ENCODE measurements at places on chromosomes 2 and 18.

- no peak for DNase-seq
Observed at GRCh38 chr2:213227458-213227857, 56.8 kb upstream of the SPAG16 start.

- DNase-seq, result no peak
Observed at GRCh38 chr2:190696792-190697398, 48.0 kb downstream of the NAB1 start.

DNA sequence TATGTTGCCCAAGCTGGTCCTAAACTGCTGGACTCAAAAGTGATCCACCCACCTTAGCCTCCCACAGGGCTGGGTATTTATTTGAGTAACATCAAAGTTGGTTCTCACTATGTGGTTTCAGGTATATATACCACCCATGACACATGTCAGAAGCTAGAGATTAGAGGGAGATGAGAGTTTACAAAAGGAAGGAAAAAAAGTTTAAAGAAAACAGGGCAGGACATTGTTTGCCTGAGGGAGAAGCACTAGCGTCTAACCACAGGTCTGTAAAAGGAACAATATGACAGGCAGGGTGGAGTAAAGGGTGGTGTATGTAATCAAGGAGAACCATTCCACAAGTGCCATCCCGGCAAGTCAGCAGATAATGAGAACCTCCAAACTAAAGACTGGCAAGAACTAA lies 8.5 kb downstream of the CEP76 start:
- no peak for DNase-seq

DNA sequence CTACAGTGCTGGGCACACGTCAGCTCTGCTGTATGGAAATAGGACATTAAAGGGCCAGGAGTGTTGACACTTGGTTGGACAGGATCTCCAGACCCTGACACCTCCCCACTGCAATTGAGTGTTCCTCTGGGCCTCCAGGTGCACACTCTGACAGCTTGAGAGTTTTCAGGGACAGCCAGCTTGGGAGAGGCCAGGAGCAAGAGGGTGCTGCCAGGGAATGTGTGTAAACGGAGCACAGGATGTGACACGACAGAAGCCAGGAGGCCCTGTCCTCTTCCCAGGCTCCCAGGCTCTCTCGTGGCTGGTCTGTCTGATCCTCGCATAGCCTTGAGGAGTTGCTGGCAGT lies 318.1 kb upstream of the HS6ST1 start:
- DNase-seq, result no peak

- DNase-seq, result no peak
Observed at GRCh38 chr2:157414050-157414449, 29.8 kb downstream of the CYTIP start.

- no peak for DNase-seq
Observed at GRCh38 chr2:375956-376307, 88.0 kb upstream of the ALKAL2 start.

- DNase-seq, result no peak
Observed at GRCh38 chr2:50535256-50535655, 496.7 kb downstream of the NRXN1 start.

GRCh38 chr18:51711298-51711889 lies 513.9 kb upstream of the MEX3C start:
- no peak for DNase-seq

- DNase-seq, result no peak
Observed at GRCh38 chr2:26054598-26055348, 20.9 kb downstream of the RAB10 start.

GRCh38 chr2:186853951-186854350 lies 5.0 kb upstream of the ZSWIM2 start:
- DNase-seq, result no peak

GRCh38 chr18:23710068-23710527 lies 20.8 kb downstream of the LAMA3 start:
- no peak for DNase-seq

GRCh38 chr2:144630459-144631215 lies 110.7 kb upstream of the ZEB2 start:
- no peak for DNase-seq

- DNase-seq, result no peak
Observed at GRCh38 chr2:86468162-86469033, 27.2 kb downstream of the KDM3A start.

GRCh38 chr2:174775571-174775980 lies 11.3 kb upstream of the CHRNA1 start:
- no peak for DNase-seq

- DNase-seq, result no peak
Observed at GRCh38 chr2:102114290-102114721, 28.2 kb upstream of the IL1R1 start.

DNA sequence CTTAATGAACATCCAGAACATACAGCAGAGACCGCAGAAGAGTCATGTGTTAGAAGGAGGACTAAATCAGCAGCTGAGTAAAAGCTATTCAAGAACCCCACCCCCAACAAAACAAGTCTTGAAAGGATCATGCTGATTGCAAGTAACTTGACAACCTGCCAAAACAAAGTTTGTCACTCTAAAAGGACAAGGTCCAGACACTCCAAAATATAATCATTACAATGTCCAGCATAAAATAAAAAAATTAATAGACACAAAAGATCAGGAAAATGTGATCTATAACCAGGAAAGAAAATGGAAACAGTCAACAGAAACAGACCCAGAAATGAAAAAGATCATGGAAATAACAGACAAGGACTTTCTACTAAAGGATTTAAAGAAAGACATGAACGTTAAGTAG lies 28.5 kb downstream of the CCDC88A start:
- no peak for DNase-seq

- DNase-seq, result no peak
Observed at GRCh38 chr18:55462652-55463051, 125.3 kb downstream of the TCF4 start.

- DNase-seq, result no peak
Observed at GRCh38 chr18:65227970-65228369, 522.8 kb upstream of the CDH7 start.

DNA sequence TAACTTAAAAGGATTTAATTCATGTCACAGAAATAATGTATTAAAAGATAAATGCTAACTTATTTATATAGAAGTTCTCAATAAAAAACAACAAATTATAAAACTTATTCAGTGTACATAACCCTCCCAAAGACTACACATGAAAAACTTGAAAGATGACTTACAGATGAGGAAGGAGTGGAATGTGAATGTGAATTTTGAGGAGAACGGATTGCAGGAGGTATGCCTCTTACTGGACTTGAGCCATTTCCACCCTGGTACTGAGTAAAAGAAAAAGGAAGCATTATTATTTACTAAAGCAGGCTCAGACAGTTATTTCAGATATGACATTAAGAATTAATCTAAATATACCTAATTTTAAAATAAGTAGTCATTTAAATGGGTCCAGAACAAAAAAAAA lies 104.4 kb downstream of the TLK1 start:
- DNase-seq, result no peak

DNA sequence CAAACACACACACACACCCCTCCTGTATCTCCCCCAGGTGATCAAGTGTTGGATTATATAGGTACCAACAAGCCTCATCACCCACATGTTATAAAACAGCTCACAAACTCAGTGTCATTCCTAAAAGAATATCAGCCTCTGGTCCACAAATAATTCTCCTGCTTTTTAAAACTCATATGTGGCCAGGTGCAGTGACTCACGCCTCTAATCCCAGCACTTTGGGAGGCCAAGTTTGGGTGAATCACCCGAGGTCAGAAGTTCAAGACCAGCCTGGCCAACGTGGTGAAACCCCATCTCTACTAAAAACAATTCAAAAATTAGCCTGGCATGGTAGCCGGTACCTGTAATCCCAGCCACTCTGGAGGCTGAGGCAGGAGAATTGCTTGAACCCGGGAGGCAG lies 87.8 kb downstream of the LRATD1 start:
- DNase-seq, result no peak

DNA sequence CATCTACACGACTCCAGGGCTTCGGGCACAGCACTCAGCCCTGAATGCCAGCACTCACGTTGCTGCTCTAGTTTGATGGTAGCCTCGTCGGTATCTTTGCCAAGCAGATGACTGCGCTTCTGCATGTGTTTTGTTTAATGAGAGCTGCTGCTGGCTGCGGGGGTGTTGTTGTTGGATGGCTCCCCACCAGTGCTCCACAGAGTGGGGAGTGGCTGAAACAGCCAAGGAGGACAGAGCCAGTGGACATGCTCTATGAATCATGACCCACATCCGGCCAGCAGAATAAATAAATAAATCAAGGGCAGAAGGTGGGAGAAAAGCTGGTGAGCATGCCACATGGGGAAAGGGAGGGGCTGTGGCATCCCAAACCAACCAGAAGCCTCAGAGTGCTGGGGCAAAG lies 131.2 kb upstream of the SOX11 start:
- no peak for DNase-seq

- DNase-seq, result no peak
Observed at GRCh38 chr2:11996618-11997017, 250.2 kb downstream of the LPIN1 start.

GRCh38 chr2:54704688-54705605 lies 18.5 kb upstream of the EML6 start:
- peak; percentile 66 for DNase-seq

GRCh38 chr2:164920430-164920829 lies 34.9 kb downstream of the SLC38A11 start:
- no peak for DNase-seq

DNA sequence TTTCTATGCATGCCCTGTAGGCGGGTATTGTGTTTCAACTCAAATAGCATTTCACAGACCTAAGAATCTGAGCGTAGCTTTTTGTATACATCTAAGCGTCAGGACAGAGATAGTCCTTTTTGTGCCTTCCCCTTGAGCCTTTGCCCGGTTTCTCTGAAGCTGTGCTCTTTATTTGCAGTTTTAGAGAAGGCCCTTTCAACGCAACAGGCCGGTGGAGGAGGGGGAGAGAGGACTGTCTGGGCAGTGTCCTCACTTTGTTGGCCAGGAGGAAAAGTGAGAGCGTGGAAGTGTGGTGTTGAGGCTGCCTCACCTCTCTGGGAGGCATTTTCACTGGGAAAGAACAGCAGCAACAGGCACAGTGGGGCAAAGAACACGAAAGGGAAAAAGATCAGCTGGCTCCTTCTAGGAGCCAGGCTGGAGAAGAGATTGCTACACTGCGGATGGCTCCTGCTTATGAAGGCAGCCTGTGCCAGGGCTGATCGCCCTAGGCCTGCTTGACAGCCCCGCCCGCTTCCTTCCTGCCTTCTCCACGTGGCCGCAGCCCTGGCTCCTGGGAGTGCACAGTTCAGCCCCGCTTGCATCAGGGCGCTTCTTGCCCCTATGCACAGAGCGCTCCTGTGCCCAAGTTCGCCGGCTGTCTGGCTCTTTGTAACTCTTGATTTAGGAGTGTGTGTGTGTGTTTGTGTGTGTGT lies 195.6 kb upstream of the POU3F3 start:
- DNase-seq, result no peak

DNA sequence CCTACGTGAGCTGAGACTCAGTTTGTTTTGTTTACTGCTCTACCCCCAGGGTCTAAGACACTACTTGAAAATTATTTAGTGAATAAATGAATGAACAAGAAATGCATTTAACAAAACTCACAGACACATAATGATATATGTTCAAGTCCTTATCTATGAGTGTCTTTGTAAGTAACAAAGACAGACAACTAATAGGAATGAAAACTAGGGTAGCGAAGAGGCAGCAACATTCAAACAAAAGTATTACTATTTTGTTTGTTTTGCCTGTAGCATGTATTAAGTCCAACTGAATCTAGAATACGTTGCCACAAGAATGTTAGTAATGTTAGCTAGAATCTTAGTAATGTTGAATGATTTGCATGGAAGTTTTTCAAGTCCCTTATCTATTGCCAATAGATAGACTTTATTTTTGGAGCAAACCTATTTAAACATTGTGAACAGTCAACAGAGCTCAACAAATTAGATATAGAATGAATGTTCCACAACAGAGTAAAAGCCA lies 144.8 kb upstream of the VWC2L start:
- no peak for DNase-seq

DNA sequence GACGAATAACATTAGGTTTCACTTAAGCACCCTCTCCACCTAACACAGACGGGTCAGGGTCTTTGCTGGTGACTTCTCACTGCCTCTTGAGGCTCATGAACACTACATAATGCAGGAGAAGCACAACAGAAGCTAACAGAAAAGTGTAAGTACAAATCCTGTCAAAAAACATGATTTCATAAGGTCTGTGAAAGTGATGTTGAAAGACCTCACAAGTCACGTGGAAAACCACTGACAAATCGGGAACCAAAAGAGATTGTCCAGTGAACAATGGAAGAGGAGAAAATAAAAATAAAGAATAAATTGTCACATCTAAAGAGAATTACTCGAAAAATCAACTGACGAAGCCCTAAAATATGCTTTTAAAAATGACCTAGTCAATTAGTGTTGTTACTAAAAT lies 14.0 kb downstream of the PSD4 start:
- no peak for DNase-seq

DNA sequence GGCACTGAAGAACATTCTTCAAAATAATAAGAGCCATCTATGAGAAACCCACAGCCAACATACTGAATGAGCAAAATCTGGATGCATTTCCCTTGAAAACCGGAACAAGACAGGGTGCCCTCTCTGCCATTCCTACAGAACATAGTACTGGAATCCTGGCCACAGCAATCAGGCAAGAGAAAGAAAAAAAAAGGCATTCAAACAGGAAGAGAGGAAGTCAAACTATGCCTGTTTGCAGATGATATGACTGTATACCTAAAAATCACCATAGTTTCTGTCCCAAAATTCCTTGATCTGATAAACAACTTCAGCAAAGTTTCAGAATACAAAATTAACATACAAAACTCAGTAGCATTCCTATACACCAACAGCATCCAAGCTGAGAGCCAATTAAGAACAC lies 119.5 kb upstream of the PARD3B start:
- DNase-seq, result no peak

GRCh38 chr18:76231402-76231801 lies 263.6 kb downstream of the ZNF516 start:
- DNase-seq, result no peak

DNA sequence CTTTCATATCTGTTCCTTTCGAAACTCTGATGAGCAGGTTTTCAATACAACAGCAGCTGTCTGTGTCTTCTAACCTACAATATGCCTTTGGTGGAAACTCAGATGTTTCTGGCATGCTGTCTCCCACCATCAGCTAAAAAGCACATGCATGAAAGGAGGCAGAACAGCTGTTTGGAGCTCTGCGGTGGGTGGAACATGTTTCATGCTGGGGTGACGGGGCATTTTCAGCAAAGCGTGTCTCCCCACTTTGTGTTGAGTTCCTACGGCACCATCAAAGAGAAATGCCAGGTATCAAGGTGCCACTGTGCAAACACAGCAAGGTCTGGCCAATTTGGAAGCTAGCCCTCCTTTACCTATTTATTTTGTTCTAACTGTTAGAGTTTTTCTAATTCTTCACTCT lies 290.1 kb downstream of the CLIP4 start:
- no peak for DNase-seq

GRCh38 chr2:181106789-181107627 lies 126.6 kb downstream of the UBE2E3 start:
- DNase-seq, result no peak

- DNase-seq, result no peak
Observed at GRCh38 chr2:41610501-41611190, 437.2 kb upstream of the PKDCC start.

- DNase-seq, result no peak
Observed at GRCh38 chr2:26720322-26721114, 28.0 kb downstream of the KCNK3 start.

GRCh38 chr2:205769495-205769850 lies 87.2 kb downstream of the NRP2 start:
- no peak for DNase-seq

GRCh38 chr2:240286596-240286995 lies 146.1 kb upstream of the OTOS start:
- DNase-seq, result no peak

- DNase-seq, result no peak
Observed at GRCh38 chr2:27212626-27213471, 781 bp upstream of the SLC5A6 start.
